ENCODE measurements at places on chromosomes 16 and 17.

DNA sequence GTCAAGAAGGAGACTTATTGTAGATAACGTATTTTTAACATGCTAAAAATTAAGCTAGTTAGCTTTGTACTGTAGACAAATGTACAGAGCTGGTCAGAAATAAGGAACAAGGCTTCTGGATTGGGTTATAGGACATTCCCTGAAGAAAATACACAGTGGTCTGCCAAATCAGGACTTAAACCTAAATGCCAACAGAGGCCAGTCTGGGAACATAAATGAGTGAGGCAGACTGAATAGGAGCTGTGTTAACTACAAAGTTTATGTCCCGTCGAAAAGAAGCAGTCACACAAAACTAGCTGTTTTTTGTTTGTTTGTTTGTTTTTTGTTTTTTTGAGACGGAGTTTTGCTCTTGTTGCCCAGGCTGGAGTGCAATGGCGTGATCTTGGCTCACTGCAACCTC lies 120.4 kb upstream of the C17orf78 start:
- H3K4me1 ChIP-seq = no peaks in the 10 kb centered on the region
- H3K27ac ChIP-seq = no peak overlapping the region

GRCh38 chr16:4775005-4775404 lies 8.0 kb upstream of the ZNF500 start:
- H3K36me3 ChIP-seq = no peaks in the 10 kb centered on the region
- no peak overlapping the region for H3K4me3 ChIP-seq
- no peaks in the 10 kb centered on the region for H3K4me1 ChIP-seq
- H3K27me3 ChIP-seq = no peaks in the 10 kb centered on the region
- no peak for DNase-seq

DNA sequence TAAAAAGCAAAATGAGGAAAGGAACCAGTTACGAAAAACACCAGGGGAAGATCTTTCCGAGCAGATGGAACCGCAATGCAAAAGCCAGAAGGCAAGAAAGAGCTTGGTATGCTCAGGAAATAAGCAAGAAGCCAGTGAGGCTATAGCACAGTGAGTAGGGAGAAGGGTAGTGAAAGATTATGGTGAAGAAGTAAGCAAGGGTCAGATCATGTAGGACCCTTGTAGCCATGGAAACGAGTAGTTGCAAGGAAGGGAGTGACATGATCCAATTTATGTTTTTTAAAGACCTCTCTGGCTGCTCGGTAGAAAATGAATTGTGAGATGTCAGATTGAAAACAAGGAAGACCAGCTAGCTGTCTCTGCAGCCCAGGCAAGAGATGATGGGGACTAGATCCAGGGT lies 143.3 kb downstream of the USP31 start:
- no peaks in the 10 kb centered on the region for H3K36me3 ChIP-seq
- no peak for DNase-seq
- H3K27me3 ChIP-seq = no peaks in the 10 kb centered on the region

DNA sequence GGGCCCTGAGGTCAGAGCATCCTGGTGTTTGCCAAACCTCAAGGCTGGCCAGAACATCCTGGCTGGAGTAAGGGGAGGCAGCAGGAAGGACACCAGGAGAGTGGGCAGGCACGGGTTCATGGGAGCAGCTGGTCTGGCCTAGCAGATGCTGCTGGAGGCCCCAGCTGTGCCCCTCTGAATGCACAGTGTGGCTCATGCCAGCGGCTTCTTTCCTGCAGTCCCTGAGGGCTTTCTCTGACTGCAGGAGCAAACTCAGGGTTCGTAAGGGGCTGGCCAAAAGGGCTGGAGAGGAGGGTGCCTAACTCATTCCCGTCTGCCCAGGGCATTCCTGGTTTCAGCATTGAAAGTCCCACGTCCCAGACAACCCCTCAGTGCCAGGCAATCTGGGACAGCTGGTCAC lies 78.7 kb downstream of the ZDHHC7 start:
- no peaks in the 10 kb centered on the region for H3K36me3 ChIP-seq
- H3K27me3 ChIP-seq = no peaks in the 10 kb centered on the region
- H3K27ac ChIP-seq = no peak overlapping the region
- DNase-seq = no peak
- H3K4me1 ChIP-seq = peaks cover 25% of the 10 kb centered on the region
- H3K4me3 ChIP-seq = no peak overlapping the region

DNA sequence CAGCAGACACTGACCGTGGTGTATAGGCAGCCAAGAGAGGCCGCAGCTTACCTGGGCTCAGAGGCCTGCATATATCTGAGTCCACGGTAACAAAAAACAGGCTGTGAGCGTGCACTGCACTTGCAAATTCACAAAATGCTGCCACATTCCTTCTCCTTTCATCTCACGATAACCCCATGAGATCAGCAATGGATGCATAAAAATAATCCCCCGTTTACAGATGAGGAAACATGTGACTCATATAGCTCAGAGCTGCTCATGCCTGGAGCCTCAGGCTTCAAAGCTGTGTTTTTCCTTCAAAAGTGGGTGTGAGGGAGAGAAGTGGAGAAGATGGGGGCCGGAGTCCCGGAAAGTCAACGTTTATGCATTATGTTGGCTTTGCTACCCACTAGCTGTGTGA lies 118.3 kb upstream of the FOXF1 start:
- no peak overlapping the region for H3K4me3 ChIP-seq
- no peaks in the 10 kb centered on the region for H3K36me3 ChIP-seq
- peak overlapping the region; percentile 72 for H3K27ac ChIP-seq
- peaks cover 28% of the 10 kb centered on the region for H3K4me1 ChIP-seq
- no peaks in the 10 kb centered on the region for H3K27me3 ChIP-seq
- DNase-seq = peak; percentile 84

DNA sequence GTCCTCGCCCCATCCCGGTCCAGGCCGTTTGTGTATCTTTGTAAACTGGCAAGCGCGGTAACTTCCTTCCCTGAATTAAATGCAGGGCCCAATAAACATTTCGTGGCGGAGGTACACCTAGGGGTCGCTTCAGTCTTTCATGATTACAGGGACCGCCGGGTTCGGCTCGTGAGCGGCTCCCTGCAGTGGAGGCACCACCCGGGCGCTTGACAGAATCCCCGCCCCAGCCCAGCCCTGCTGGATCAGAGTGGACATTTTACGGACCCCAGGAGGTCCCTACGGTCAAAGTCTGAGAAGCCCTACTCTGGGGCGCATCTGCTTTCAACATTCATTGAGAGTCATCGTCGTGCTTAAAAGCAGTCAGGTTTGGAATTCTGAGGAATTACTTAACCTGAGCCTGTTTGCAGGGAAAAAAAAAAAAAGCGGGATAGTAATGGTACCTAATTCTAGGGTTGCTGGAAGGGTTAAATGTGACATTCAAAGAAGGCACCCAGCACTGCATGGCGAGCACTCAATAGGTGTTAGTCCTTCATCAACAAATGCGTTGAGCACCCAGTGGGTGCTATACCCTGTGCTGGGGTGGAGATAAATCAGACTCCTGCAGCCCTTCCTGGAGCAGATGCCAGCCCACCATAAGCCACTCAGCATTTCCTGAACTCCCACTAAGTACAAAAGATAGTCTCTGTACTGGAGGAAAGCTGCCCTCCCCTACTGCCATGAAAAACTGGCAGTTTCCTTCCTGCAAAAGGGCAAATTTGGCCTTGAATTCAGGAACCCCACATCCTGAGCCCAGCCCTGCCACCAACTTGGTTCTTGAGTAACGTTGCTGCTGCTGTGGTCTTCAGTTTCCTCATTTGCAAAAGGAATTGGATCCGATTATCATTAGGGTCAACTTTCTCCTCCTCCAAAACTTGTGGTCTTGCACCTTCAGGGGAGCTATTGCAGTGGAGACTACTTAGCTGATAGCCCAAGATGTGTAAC lies 658 bp upstream of the DUSP3 start:
- no peak for DNase-seq
- H3K4me1 ChIP-seq = peaks cover 3% of the 10 kb centered on the region
- H3K4me3 ChIP-seq = peak overlapping the region; percentile 65
- peaks cover 3% of the 10 kb centered on the region for H3K27me3 ChIP-seq
- H3K36me3 ChIP-seq = peaks cover 6% of the 10 kb centered on the region

DNA sequence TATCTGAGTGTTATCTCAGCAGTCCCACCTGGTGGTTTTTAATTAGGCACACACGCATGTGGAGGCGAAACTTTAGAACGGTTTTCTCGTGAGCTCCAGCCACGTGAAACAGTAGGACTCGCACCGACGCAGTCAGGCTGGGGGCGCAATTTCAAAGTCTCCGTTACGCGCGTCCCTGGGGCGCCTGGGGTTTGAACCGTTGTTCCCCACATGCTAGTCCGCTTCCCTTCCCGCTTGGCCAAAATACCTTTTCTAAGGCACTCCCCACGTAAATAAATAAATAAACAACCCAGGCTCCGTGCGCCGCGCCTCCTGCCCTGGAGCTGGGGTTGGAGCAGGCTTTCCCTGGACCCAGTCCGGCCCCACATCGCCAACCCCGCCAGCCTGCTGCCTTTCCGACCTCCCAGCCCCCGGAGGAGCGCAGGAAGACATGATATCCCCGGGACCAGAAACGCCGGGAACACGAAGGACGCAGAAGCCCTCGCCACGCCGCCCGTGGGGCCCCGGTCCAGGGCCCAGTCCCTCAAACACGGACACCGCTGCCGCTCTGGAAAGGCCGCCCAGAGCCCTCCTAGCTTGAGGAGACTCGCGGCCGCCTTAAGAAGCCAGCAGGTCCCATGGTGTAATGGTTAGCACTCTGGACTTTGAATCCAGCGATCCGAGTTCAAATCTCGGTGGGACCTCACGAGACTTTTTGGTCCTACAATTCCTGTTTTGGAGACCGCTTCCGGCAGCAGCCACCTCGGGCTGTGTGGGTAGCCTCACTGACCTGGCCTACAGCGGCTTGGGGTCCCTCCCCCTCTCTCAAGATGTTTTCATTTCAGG lies 18.2 kb downstream of the GNGT2 start:
- no peaks in the 10 kb centered on the region for H3K27me3 ChIP-seq
- H3K36me3 ChIP-seq = no peaks in the 10 kb centered on the region
- peak; percentile 79 for DNase-seq
- H3K27ac ChIP-seq = peak overlapping the region; percentile 87
- H3K4me1 ChIP-seq = peaks cover 3% of the 10 kb centered on the region

- H3K4me1 ChIP-seq = peaks cover 23% of the 10 kb centered on the region
- H3K4me3 ChIP-seq = no peak overlapping the region
- no peaks in the 10 kb centered on the region for H3K27me3 ChIP-seq
- peak; percentile 60 for DNase-seq
- peaks cover 3% of the 10 kb centered on the region for H3K36me3 ChIP-seq
Observed at GRCh38 chr16:11006656-11007055, 62.3 kb downstream of the CLEC16A start.

DNA sequence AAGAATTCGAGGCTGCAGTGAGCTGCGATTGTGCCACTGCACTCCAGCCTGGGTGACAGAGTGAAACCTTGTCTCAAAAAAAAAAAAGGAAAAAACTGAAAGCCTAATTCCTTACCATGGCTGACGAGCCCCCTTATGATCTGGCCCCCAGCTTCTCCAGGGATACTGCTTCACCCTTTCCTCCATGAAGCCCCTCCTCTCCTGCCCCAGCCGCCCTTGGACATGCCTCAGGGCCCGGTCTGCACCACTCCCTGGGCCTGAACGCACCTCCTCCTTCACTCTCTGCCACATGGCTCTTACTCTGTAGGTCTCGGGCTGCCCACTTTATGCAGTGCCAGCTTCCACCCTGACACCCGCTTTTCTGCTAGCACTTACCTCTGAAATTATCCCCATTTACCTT lies 65.3 kb downstream of the COG7 start:
- peaks cover 2% of the 10 kb centered on the region for H3K36me3 ChIP-seq
- no peak overlapping the region for H3K27ac ChIP-seq
- no peak for DNase-seq
- H3K4me3 ChIP-seq = no peak overlapping the region
- no peaks in the 10 kb centered on the region for H3K4me1 ChIP-seq

- no peak for DNase-seq
- no peaks in the 10 kb centered on the region for H3K36me3 ChIP-seq
- no peaks in the 10 kb centered on the region for H3K4me1 ChIP-seq
- H3K4me3 ChIP-seq = no peak overlapping the region
- H3K27me3 ChIP-seq = no peaks in the 10 kb centered on the region
Observed at GRCh38 chr16:55042556-55043432, 112.1 kb downstream of the IRX5 start.

- H3K27me3 ChIP-seq = no peaks in the 10 kb centered on the region
- DNase-seq = peak; percentile 99
- H3K4me1 ChIP-seq = peaks cover 9% of the 10 kb centered on the region
- H3K4me3 ChIP-seq = no peak overlapping the region
- no peak overlapping the region for H3K27ac ChIP-seq
Observed at GRCh38 chr17:41404024-41404671, 6.7 kb upstream of the KRT31 start.

Data from fibroblast of lung (primary cell).